Effector memory CD4-positive, alpha-beta T cell (primary cell): ENCODE measurements at places on chromosomes 13 and 19.

DNA sequence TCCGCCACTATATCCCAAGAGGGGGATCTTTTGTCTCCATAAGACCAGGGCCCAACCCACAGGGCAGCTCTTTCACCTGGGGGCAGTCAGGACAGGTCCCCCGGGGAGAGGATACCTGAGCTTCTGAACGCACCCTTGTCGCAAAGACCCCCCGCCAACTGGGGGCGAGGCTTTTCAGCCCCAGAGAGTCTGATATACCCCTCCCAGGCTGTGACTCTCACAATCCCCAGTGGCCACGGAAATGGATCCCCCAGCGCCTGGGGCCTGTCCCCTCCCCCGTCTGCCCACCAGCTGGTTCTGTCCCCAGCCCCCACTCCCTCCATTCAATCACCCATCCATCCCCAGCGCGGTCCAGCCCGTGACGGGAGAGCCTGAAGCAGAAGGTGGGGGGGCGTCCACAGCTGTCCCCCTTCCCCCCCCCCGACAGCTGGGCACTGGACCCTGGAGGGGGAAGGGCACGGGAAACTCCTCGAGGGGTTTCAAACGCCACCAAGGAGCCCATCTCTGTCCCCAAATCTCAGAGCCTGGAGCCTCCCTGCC lies 823 bp downstream of the DOCK6 start:
- DNase-seq = no peak
- peaks cover 9% of the 10 kb centered on the region for H3K4me1 ChIP-seq
- H3K4me3 ChIP-seq = peak overlapping the region; percentile 56
- no peak overlapping the region for H3K27ac ChIP-seq

- no peaks in the 10 kb centered on the region for H3K27me3 ChIP-seq
- no peaks in the 10 kb centered on the region for H3K36me3 ChIP-seq
- H3K27ac ChIP-seq = no peak overlapping the region
- no peak overlapping the region for H3K4me3 ChIP-seq
- H3K4me1 ChIP-seq = no peaks in the 10 kb centered on the region
Measured at GRCh38 chr13:94753327-94753726, 41.0 kb upstream of the SOX21 start.

DNA sequence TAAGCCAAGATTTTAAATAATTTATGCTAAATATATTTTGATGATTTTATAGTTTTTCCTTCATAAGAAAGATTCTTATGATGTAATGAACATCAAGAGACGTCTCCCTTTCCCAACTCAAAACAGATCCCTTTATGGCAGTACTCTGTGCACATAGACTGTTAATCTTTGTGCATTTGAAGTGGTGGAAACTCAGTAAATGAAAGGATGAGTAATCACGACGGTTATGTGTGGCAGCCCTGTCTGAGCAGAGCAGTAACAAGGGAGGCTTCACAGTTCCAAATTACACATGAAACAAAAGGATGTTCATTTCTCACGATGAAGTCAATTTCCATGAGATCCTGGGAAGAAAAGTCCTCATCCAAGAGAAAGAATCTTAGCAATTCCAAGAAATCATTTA lies 498.1 kb downstream of the KLF5 start:
- DNase-seq = no peak
- H3K4me1 ChIP-seq = no peaks in the 10 kb centered on the region
- no peak overlapping the region for H3K4me3 ChIP-seq
- no peaks in the 10 kb centered on the region for H3K36me3 ChIP-seq

DNA sequence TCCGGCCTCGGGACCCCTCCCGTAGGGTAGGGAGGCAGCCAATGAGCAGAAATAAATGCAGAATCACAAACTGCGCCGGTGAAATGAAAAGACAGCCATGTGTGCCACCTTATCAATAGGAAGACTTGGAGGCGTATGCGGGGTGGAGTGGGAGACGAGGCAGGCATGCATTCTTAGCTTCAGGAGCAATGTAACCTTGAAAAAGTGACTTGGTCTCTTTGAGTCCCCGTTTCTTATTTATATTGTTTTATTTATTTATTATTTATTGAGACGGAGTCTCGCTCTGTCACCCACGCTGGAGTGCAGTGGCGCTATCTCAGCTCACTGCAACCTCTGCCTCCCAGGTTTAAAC lies 16.0 kb downstream of the SSC5D start:
- H3K27ac ChIP-seq = no peak overlapping the region
- DNase-seq = no peak
- peaks cover 5% of the 10 kb centered on the region for H3K4me1 ChIP-seq
- H3K4me3 ChIP-seq = peak overlapping the region; percentile 50
- H3K27me3 ChIP-seq = no peaks in the 10 kb centered on the region

DNA sequence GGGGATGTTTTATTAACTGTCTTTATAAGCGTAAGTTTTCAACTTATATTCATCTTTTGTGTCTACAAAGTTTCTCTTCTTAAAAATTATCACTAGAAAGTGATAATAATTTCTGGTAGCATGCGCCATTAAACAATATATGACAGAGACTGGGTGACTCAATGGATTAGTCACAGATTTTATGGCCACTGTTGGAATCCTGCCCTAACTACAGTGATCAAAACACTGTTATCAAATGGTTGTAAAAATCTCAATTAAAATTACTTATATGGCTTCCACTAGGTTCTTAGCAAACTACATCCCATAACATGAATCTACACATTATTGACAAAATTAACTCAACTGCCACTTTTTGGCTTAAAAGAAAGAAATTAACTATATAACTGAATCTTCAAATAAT lies 350.0 kb downstream of the DACH1 start:
- no peaks in the 10 kb centered on the region for H3K36me3 ChIP-seq
- no peaks in the 10 kb centered on the region for H3K4me1 ChIP-seq
- H3K27ac ChIP-seq = no peak overlapping the region

DNA sequence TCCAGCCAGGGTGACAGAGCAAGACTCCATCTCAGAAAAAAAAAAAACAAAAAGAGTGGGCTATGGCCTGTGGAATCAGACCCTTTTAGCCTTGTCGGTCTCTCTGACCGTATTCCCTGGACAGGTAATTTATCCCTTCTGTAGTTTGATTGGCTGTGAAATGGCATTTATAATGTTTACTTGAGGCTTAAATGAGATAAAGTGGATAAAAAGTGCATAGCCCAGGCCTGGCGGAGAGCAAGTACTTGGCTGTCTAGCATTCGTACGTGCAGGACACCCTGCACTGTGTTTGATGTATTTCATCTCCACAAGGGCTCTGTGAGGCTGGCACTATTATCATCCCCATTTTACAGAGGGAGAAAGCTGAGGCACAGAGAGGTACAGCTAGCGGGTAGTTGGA lies 7.0 kb downstream of the NTN5 start:
- no peaks in the 10 kb centered on the region for H3K27me3 ChIP-seq
- no peaks in the 10 kb centered on the region for H3K36me3 ChIP-seq

GRCh38 chr13:19643652-19644051 lies 10.2 kb downstream of the MPHOSPH8 start:
- H3K27me3 ChIP-seq = no peaks in the 10 kb centered on the region
- H3K36me3 ChIP-seq = peaks cover 32% of the 10 kb centered on the region
- no peaks in the 10 kb centered on the region for H3K4me1 ChIP-seq
- H3K4me3 ChIP-seq = no peak overlapping the region
- DNase-seq = no peak
- no peak overlapping the region for H3K27ac ChIP-seq
